ENCODE measurements at places on chromosomes 7 and 10.

DNA sequence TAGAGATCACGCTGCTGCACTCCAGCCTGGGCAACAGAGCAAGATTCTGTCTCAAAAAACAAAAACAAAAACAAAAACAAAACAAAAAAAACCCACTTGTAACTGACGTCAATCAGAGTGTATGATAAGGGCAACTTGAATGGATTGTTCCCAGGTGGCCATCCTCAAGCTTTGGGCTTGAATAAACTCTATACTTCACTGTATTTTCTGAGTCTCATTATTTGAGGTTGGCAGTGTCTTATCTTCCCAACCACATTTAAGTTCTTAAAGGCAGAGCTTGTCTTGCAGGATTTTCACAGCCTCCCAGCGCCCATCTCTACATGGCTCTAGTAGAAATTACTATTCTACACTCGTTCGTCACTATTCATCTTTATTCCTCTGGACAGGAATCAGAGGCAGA lies 5.1 kb upstream of the OAT start:
- DNase-seq, result no peak

- DNase-seq, result peak; percentile 36
These were observed at the start of gene MDFIC for GRCh38 chr7:114922026-114922651. Gene MDFIC, plus strand, starts transcription at chr7:114922094. Its CDS starts 940 bp downstream, at chr7:114923034.

DNA sequence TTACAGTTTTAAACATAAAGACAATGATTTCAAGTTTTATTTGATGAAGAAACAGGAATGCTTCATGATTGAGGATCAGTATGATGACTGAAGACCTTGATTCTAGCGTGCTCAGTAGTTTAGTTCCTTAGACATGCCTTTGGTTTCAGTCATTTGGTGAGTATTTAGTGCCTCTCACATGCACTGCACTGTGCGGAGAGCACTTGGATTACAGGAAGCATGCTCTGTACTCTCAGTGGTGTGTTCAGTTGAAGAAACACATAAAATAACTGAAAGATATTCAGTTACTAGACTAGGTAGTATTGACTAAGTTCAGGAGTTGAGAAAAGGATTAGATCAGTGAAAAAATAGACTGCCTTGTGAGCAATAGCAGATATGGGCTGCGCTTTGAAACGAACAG lies 25.5 kb downstream of the RBM17 start:
- no peak for DNase-seq

DNA sequence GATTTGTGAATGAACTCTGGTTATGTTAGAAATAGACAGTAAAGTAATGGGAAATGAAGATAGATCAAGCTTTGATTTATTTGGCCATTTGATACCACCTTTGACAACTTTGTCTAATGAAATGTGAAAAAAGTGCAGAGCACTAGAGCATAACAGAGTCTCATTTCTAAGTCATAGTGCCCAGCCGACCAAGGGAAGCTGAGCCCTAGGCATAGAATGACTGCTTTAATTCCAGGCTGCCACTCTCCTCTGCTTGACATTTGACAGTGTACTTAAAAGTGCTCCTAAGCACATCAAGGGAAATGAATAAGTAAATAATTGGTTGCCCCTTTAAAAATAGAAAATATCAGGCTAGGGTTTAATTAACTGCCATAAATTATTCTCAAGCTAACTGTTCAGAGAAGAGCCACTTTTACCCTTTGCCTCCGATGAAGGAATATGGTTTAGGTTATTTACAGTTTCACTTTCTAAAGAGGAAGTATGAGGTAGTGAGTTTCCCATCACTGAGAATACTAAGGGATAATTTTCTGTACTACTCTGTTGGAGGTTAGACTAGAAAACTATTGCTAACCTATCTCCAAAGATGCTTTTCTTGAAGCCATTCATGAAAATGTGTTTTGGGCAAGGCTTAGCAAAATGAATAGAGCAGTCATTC lies 591.6 kb downstream of the REEP3 start:
- DNase-seq, result no peak

- DNase-seq, result no peak
These were observed 661.7 kb upstream of the SORCS1 start for GRCh38 chr10:107826171-107826570.

DNA sequence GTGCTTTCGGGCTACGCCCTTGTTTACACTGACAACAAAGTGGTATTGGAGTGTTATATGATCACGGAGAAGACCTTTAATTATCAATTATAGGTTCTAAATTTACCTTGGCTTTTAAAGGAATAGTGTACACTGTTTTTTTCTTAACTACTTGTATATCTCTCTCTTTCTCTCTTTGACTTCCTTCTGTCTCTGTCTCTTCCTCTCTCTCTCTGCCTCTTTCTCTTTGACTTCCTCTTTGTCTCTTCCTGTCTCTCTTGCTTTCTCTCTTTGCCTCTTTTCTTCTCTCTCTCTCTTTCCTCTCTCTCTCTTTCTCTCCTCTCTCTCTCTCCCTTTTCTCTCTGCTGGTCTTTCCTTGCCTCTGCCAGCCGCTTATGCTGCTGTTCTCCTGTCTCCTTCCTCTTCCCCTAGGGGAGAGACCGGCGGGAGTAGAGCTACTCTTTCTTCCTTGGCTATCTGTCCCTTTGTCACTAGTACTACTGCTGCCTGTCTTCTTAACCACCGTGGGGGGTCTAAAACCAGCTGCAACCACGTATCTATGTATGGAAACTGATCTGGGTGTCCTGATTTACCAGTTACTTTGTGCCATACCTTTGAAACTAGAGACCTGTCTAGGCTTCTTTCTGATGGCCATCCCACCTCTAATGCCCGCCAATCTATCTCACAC lies 36.9 kb upstream of the GSDME start:
- no peak for DNase-seq

GRCh38 chr7:100591596-100591995 lies 5.5 kb downstream of the FBXO24 start:
- DNase-seq, result no peak

DNA sequence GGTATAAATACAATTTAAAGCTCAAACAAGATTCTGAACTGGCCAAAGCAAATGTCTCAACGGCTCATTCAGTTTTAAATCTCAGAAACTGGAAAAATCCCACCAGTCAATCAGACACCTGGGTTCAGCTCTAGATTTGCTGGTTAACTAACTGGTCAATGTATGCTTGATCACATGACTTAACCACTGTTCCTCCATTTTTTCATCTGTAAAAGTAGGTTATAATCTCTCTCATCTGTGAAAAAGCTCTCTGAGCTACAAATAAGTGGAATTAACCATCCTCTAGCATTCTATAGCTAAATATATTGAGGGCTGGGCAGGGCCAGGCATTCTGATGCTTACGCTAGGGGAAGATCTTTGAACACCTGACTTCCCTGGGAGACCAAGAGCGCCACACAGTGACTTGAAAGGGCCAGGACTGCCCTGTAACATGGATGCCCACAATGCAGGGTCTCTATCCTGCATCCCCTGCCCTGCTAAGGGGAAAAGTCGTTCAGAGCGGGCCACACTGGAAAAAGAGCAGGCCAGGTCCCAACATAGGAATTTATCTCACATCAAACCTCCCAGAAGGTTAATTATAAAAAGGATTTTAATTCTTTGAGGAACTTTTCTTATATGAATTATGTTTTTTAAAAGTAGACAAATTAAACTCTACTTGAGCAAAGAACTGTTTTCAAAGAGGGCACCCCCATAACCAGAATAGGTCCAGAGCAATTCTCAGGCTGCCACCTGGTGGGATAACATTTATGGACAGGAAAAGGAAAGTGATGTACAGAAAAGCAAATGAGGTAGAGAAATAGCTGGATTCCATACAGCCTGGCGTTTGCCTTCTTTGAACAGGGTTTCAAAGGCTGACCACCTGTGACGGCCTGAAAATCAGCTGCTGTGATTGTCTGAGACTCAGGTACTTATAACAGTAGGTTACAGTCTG lies 1.8 kb downstream of the RP9 start:
- DNase-seq, result peak; percentile 33

DNA sequence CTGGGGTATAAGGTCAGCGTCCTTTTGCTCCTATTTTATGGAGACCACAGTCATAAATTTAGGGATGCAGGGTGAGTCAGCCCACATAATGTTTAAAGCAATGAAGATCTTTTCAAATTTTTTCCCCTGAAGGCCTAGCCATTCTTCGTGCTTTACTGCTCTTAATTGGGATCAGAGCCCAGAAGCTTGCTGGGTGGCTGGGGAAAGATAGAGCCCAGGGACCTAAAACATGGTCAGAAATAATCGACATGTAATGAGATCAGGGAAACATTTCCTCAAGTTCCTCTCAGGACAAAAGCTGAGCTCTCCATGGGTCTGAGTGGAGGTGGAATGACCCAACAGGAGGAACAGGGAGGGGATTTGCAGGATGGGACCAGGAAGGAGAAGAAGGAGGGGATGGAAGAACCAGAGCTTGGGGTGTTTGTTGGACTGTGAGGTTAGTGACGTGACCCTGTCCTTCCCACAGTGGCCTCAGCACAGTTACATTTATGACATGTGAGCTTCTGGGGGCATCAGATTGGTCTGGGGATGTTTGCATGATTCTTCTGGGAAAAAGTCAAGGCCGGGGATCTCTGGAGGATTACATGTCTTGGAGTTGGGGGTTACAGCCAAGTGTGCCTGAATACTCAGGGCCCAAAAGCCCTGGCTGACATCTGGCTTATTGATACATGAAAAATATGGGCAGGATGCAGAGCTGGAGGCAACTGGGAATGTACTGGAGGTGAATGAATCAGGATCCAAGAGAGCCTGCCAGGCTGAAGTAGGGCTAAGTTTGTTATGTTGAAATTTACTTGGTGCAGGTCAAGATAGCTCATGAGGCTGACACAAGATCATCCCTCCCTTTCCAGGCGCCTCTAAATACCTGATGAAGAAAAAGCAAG lies 477.9 kb downstream of the RPS24 start:
- DNase-seq, result no peak

DNA sequence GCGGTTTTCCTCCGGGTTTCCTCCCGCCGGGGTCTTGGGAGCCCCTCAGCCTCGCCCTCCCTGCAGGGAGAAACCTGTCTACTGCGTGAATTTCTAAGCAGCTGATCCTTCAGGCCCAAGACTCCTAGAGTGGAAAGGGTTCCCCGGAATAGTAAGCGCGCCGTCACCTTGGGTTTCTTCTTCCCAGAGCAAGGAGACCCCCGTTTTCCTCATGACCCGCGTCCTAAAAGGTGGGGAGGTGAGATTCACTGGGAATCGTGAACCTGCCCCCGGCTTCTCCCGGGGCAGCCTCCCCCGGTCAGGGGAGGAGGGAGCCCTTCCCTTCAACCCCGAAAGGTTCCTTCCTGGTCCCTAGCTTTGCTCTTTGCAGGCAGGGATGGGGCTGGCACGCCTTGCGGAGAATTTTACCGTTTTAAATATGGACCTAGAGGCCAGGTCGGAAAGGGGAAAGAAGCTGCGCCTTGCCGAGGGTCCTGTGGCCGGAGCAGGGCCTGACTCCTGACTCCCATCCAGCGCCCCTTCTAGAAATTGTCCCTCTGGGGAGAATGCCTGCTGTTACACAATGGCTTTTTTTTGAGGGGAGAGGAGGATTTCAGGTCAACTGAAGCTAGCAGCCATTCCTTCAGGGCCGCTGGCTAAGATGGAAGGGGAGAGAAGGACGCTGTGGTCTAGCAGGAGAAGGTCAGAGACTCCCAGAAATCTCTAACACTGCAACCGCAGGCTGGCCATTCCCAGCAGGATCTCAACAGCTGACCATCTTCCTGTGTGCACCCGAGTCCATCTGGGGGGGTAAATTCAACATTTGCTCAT lies 11.6 kb upstream of the MNX1 start:
- no peak for DNase-seq

DNA sequence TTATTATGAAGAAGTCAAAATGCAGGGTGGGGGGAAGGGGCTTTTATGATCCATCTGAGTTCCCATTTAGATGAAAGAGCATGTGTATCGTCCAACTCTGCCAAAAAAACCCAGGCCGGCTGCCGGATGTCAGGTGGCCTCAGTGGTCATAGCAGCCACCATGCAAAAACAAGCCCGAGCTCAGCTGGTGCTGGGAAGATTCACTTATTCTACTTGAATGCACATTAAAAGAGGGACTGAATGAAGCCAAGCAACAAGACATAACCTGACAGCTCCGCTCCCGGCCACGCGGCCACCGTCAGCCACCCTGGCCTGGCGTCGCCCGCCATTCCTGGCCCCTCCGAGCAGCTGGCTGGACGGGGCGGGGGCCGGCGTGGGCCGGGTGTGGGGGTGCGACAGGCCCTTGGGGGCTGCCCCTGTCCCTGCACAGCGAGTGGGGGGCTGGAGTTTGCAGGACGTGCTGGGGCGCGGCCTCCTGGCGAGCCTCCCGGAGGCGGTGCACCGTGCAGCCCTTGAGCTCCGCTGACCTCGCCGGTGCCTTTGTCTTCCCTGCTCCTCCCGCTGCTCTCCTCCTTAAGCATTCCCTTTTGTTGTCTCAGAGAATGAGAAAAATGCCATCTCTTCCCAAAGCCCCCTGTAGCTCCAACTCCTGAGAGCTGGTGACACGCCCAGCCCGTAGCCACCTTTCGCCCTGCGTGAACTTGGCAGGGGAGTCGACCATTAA lies 67.8 kb downstream of the EBF3 start:
- DNase-seq, result no peak

- no peak for DNase-seq
These were observed 200.6 kb upstream of the MKI67 start for GRCh38 chr10:128326851-128327250.

GRCh38 chr7:84069033-84069432 lies 125.6 kb downstream of the SEMA3A start:
- DNase-seq, result no peak

- peak; percentile 11 for DNase-seq
These were observed 93.6 kb downstream of the GPR37 start for GRCh38 chr7:124672011-124672410.

GRCh38 chr10:19917751-19918478 lies 101.7 kb downstream of the PLXDC2 start:
- no peak for DNase-seq

GRCh38 chr7:138911007-138911406 lies 70.2 kb downstream of the KIAA1549 start:
- no peak for DNase-seq

DNA sequence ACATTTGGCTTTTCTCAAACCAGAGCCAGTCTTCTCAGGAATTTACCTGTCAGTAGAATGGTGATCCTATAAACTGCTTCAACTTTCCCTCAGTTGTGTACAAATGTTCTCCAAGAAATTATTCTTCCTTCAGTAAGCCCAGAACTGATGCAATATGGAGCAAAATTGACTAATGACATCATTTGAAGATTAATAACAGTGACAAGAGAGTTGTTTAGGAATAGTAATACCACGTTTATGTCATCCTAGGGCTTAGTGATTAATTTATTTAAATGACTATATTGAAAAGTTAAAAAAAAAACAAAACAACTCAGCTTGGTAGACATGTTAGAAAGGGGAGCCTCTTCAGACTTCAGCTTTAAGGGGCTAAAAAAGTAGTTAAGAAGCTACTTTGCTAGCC lies 933.2 kb downstream of the GATA3 start:
- DNase-seq, result no peak

GRCh38 chr7:138878051-138878450 lies 80.1 kb upstream of the ATP6V0A4 start:
- no peak for DNase-seq

GRCh38 chr7:127418459-127418858 lies 26.0 kb upstream of the ZNF800 start:
- DNase-seq, result no peak

GRCh38 chr7:71733107-71733870 lies 601.3 kb downstream of the GALNT17 start:
- peak; percentile 43 for DNase-seq

GRCh38 chr10:21150166-21150565 lies 253.1 kb upstream of the NEBL start:
- no peak for DNase-seq

- no peak for DNase-seq
These were observed 17.9 kb upstream of the ASZ1 start for GRCh38 chr7:117445206-117445605.

GRCh38 chr10:87634311-87634710 lies 25.4 kb upstream of the PAPSS2 start:
- no peak for DNase-seq

GRCh38 chr7:91408388-91409154 lies 144.3 kb downstream of the FZD1 start:
- no peak for DNase-seq

GRCh38 chr10:96683065-96683464 lies 37.2 kb downstream of the PIK3AP1 start:
- DNase-seq, result no peak

Measured in RWPE1 (cell line).